PC-9 (cell line): ENCODE measurements at places on chromosomes 5 and 9.

- peak overlapping the region; percentile 7; the same call in 1 of the 2 replicates for H3K27ac ChIP-seq
- no peaks in the 10 kb centered on the region for H3K27me3 ChIP-seq
- peaks cover 40% of the 10 kb centered on the region for H3K4me1 ChIP-seq
- DNase-seq, result peak; percentile 61
- no peak overlapping the region for H3K4me3 ChIP-seq
- H3K36me3 ChIP-seq, result peaks cover 12% of the 10 kb centered on the region; the same call in 1 of the 2 replicates
These were observed 73.2 kb downstream of the AOPEP start for GRCh38 chr9:94799578-94800264.

GRCh38 chr9:72875221-72875620, 77.6 kb downstream of the ALDH1A1 start:
- H3K27me3 ChIP-seq, result no peaks in the 10 kb centered on the region
- H3K4me1 ChIP-seq, result no peaks in the 10 kb centered on the region
- no peak overlapping the region for H3K27ac ChIP-seq
- no peak overlapping the region for H3K4me3 ChIP-seq
- no peaks in the 10 kb centered on the region for H3K36me3 ChIP-seq

DNA sequence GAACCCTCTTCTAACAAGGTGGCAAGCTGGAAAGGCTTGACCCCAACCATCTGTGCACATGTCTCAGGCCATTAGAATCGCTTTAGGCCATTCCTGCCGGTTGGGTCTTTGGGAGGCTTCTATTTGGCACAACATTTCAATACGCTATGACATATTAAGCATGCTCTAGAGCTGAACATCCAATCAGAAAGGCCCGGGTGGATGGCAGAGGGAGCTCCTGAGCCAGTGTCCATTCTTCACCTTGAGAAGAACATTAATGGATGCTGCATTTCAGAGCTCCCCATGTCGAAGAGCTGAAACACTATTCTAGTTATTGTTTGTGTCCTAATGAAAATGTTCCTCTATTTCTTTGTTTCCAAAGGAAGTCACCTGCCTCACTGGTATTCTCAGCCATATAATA, 12.8 kb downstream of the SPATA9 start:
- no peaks in the 10 kb centered on the region for H3K4me1 ChIP-seq
- DNase-seq, result no peak
- no peak overlapping the region for H3K4me3 ChIP-seq
- H3K27me3 ChIP-seq, result no peaks in the 10 kb centered on the region
- H3K36me3 ChIP-seq, result no peaks in the 10 kb centered on the region

DNA sequence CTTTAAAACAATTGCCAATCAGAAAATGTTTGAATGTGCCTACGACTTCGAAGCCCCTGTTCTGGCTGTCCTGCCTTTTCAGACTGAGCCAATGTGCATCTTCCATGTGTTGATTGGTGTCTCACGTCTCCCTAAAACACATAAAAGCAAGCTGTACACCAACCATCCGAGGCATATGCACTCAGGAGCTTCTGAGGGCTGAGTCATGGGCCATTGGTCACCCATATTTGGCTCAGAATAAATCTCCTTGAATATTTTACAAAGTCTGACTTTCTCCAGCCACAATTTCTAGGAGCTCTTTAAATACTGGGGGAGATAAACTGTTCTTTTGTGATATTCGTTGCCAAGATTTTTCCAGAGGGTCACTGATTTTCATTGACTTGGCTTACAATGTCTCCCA, 53.9 kb downstream of the C9orf57 start:
- no peaks in the 10 kb centered on the region for H3K4me1 ChIP-seq
- H3K4me3 ChIP-seq, result no peak overlapping the region
- no peak for DNase-seq
- H3K36me3 ChIP-seq, result no peaks in the 10 kb centered on the region
- H3K27me3 ChIP-seq, result no peaks in the 10 kb centered on the region

DNA sequence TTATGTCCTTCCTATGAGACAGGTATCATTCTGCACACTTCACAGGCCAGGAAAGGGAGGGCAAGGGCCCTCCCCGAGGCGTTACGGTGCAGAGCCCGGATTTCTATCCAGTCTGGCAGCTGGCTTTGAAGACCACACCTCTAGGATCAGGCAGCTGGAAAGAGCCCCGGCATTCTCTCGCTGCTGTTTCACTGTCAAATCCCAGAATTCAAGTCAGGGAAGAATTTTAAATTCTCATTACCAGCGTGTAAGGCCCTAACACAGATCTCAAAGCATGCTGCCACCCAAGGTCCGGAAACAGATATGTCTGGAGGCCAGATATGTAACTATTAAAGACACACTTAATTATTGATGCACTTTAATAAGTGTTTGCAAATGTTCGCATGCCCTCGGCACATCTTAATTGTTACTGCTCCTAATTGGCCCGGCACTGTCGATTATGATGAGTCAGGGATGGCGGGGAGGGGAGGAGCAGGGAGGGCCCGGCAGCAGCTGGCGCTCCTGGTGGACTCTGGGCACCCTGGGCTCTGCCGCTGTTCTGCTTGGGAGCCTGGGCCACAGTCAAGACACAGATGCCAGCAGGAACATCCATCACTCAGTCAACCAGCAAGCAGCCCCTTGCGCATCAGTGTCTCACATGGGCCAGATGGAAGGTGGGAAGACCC, 76.3 kb upstream of the BARHL1 start:
- H3K27ac ChIP-seq, result no peak overlapping the region
- no peaks in the 10 kb centered on the region for H3K36me3 ChIP-seq
- H3K27me3 ChIP-seq, result peaks cover 85% of the 10 kb centered on the region

- no peaks in the 10 kb centered on the region for H3K36me3 ChIP-seq
- H3K27me3 ChIP-seq, result peaks cover 11% of the 10 kb centered on the region; the same call in 1 of the 2 replicates
- no peak overlapping the region for H3K4me3 ChIP-seq
- H3K27ac ChIP-seq, result no peak overlapping the region
- H3K4me1 ChIP-seq, result no peaks in the 10 kb centered on the region
These were observed 114.4 kb downstream of the MAST4 start for GRCh38 chr5:66710557-66711088.

DNA sequence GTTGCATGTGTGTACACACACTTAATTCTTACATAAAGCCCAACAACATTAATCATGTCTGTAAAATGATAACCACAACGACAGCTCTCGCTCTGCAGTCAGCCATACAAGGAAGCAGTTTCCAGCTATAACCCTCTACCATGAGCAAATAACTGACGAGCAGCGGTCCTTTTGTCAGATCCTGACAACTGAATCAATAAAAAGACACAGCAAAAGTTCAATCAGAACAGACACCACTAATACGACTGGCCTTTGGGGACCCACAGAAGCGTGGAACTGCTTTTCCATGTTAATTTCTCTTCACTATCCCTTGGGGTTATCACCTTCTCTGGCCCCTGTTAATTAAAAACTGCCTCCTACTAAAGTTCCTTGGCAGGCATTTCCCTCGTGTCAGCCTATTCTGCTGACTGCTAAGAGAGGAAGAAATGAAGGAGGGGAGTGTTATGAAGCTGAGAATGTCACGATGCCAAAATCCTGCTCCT, 722.8 kb upstream of the GRAMD2B start:
- no peaks in the 10 kb centered on the region for H3K36me3 ChIP-seq
- no peak overlapping the region for H3K4me3 ChIP-seq
- no peak for DNase-seq
- no peaks in the 10 kb centered on the region for H3K27me3 ChIP-seq
- H3K4me1 ChIP-seq, result no peaks in the 10 kb centered on the region

DNA sequence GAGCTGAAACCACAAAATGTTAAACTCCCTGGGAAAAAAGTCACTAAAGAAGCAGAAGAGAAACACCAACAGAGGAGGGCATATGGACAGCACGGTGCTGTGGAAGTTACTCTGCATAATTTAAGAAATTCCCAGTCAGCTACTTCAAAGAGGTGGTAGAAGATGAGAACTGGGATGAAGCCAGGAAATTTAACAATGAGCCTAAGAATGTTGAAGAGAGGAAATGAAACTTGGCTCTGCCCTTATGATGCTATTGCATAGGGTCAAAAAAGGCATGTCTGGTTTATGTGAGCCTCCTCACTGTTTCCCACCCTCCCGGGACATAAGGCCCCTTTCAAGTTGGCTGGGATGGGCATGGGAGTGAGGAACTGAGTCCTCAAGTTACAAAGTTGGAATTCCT, 25.4 kb upstream of the SNX18 start:
- no peaks in the 10 kb centered on the region for H3K36me3 ChIP-seq
- no peak overlapping the region for H3K4me3 ChIP-seq
- no peak overlapping the region for H3K27ac ChIP-seq
- H3K4me1 ChIP-seq, result no peaks in the 10 kb centered on the region
- H3K27me3 ChIP-seq, result peaks cover 8% of the 10 kb centered on the region; the same call in 1 of the 2 replicates
- no peak for DNase-seq

- no peaks in the 10 kb centered on the region for H3K4me1 ChIP-seq
- no peak overlapping the region for H3K4me3 ChIP-seq
- H3K36me3 ChIP-seq, result no peaks in the 10 kb centered on the region
- H3K27me3 ChIP-seq, result no peaks in the 10 kb centered on the region
- H3K27ac ChIP-seq, result no peak overlapping the region
- no peak for DNase-seq
These were observed 68.6 kb downstream of the RFX3 start for GRCh38 chr9:3457175-3457574.

DNA sequence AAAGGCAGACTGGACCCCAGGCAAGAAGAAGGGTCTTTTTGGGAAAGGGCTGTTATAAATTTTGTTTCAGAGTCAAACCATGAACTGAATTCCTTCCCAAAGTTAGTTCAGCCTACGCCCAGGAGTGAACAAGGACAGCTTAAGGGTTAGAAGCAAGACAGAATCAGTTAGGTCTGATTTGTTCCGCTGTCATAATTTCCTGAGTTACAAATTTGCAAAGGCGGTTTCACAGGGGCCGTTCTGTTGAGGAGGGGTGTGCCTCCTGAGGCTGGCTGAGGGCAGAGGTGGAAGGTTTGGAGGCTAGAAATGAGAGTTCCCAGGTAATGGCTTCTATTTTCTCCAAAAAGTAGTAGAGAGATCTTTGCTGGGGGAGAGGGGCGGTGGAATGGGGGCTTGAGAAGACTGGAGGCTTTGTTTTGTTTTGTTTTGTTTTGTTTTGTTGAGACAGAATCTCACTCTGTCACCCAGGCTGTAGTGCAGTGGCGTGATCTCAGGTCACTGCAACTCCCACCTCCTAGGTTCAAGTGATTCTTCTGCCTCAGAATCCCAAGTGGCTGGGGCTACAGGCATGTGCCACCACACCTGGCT, 4.1 kb upstream of the CERCAM start:
- H3K4me3 ChIP-seq, result no peak overlapping the region
- H3K27ac ChIP-seq, result no peak overlapping the region
- H3K27me3 ChIP-seq, result no peaks in the 10 kb centered on the region
- no peaks in the 10 kb centered on the region for H3K36me3 ChIP-seq
- no peak for DNase-seq

DNA sequence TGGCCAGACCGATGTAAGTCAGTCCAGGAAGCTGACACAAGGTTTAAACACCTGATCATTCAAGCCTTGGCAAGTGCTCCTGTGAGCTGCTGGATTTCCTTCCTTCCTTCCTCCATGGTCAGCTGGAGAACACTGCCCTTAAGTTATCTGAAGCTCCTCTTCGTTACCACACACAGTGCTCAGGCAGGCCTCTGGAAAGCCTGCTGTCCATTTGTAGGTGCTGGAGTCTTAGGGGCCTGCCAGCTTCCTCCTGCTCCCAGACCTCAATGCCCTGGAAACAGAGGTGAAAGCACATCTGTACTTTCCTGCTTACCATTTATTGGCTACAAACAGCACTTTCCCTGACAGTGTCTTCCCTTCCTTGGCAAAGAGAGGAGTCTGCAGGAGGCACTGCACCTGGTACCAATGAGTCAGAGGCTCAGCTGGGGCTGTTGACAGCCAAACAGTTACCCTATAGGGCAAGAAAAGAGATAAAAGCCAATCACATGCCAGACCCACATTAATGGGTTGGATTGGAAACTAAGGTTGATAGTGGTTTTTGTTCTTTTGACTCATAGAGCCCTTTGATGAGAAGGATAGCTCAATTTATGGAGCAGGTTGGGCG, 72.6 kb upstream of the PUM3 start:
- H3K4me1 ChIP-seq, result no peaks in the 10 kb centered on the region
- no peak overlapping the region for H3K4me3 ChIP-seq
- no peak for DNase-seq
- 0 out of 2 replicates have a peak, but pooled peaks cover 4% of the 10 kb centered on the region for H3K27me3 ChIP-seq
- H3K36me3 ChIP-seq, result no peaks in the 10 kb centered on the region

- DNase-seq, result no peak
- H3K27me3 ChIP-seq, result no peaks in the 10 kb centered on the region
- no peaks in the 10 kb centered on the region for H3K36me3 ChIP-seq
- H3K4me1 ChIP-seq, result peaks cover 12% of the 10 kb centered on the region
These were observed 213.0 kb upstream of the IL12B start for GRCh38 chr5:159543326-159543725.

- peaks cover 91% of the 10 kb centered on the region for H3K36me3 ChIP-seq
- no peaks in the 10 kb centered on the region for H3K4me1 ChIP-seq
- no peak overlapping the region for H3K4me3 ChIP-seq
- no peak for DNase-seq
- H3K27me3 ChIP-seq, result no peaks in the 10 kb centered on the region
These were observed 8.9 kb downstream of the NSUN2 start for GRCh38 chr5:6623941-6624340.

- no peaks in the 10 kb centered on the region for H3K4me1 ChIP-seq
- no peak overlapping the region for H3K4me3 ChIP-seq
- no peak overlapping the region for H3K27ac ChIP-seq
- no peaks in the 10 kb centered on the region for H3K27me3 ChIP-seq
- no peaks in the 10 kb centered on the region for H3K36me3 ChIP-seq
These were observed 409.6 kb upstream of the MPDZ start for GRCh38 chr9:13688990-13689600.

DNA sequence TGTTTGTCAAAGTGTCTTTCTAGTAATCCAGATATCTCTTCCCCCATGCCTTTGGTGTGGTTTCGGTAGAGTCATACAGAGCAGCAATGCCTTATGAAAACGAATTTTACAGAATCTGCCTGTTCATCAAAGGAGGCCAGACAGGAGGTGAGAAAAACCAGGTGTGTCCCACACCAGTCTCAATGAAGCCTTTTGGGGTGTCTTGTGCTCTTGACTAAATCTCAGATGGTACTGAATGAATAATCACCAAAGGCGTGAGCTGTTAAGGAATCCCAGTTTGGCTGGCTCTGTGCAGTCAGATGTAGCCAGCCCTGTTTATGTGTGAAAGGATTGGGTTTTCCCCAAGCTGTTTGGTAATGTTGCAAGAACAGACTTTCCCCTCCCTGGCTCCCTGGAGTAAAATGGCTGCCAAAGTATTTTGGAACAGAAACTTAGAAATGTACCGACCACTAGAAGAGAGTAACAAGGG, 70.8 kb upstream of the CDKN2B start:
- H3K36me3 ChIP-seq, result peaks cover 4% of the 10 kb centered on the region; the same call in 1 of the 2 replicates
- H3K4me3 ChIP-seq, result no peak overlapping the region
- DNase-seq, result no peak
- H3K4me1 ChIP-seq, result peaks cover 23% of the 10 kb centered on the region
- no peak overlapping the region for H3K27ac ChIP-seq

DNA sequence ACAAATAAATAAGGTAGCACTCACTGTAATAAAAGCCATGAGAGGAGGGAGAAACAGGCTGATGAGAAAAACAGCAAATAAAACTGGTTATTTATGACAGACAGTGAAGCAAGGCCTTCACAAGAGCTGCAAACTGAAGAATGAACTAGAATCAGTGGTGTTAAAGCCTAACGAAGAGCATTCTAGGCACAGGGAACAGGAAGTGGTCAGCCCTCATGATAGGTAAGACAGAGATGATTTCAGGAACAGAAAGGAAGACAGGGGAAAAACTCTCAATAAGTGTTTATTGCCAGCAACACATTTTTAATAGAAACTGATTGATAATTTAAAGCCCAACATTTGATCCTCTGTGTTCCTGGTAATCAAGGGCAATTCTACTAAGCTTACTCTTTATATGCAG, 124.5 kb downstream of the EDIL3 start:
- no peaks in the 10 kb centered on the region for H3K4me1 ChIP-seq
- no peaks in the 10 kb centered on the region for H3K36me3 ChIP-seq
- no peaks in the 10 kb centered on the region for H3K27me3 ChIP-seq
